NCI-H460 (cell line): ENCODE measurements at places on chromosomes 16 and 17. TPM values are rescaled to one million over a fixed set of nuclear protein-coding genes. Genes with fewer than 3 reads are reported as not detected.

GRCh38 chr17:14553847-14554246, 253.0 kb downstream of the HS3ST3B1 start:
- DNase-seq: no peak

DNA sequence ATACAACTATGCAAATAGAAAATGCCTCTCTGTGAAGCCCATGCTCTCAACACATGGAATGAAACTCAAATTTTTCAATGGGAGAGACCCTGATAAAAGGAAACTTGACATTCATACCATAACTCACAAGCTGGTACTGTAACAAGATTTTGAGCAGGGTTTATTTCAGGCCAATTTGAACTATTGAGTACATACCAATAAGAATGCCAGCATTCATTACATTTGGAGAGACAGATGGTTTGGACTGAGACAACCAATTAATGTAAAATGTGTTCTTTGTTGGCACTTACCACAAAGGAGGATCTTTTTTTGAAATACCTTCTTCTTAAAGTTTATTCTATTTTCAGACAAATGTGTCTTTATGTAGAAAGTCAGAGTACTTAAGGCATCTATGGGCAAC, 1357.0 kb upstream of the GOT2 start:
- no peak for DNase-seq

- no peak for DNase-seq
These were observed 11.9 kb downstream of the MAPT start for GRCh38 chr17:45906237-45906636.

Gene CIAO3
- 32.4 and 36.8 TPM in 2 replicates for total RNA-seq

DNA sequence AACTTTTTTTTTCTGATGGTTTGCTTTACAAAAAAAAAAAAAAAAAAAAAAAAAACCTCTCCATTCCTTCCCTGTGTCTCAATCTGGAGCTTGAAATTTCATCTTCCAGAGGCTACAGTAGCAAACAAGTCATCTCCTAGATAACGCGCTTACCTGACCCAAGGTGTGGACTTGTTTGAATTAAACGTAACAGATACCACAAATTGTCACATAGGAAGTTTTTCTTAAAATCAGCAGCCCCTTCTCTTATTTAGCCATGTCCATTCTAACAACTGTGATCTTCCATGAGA, 2.0 kb downstream of the STAT5B start:
- DNase-seq: no peak

Gene CDH15
- 0.17 and 0.20 TPM in 2 replicates for total RNA-seq

GRCh38 chr17:7479213-7480088, at the start of gene ZBTB4:
TSS of gene ZBTB4 (minus strand) at chr17:7479631. CDS start at chr17:7466801, 12,830 bp downstream.
- no peak for DNase-seq

- DNase-seq: no peak
These were observed 9.0 kb downstream of the CBFA2T3 start for GRCh38 chr16:88967830-88968588.

DNA sequence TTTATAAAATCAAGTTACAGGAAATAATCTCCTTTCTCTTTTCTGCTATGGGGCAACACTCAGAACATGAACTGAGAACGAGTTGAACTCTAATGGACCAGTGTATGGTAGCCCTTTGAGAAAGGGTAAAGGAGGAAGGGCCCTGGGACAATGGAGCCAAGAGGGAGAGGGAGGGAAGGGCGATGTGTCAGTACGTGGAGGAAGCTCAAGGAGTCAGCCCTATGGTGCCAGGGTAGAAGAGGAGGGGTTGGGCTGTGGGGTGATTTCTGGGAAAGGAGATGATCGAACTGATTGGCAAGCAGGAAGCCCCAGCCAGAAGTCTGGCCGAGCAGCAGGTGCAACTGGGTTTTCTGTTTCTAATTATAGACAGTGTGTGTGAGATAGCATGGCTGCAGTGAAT, 4.3 kb upstream of the WIPI1 start:
- no peak for DNase-seq

Gene TEX19
- total RNA-seq: 0.20 and 0.57 TPM in 2 replicates

GRCh38 chr17:58314706-58315015, 13.9 kb downstream of the TSPOAP1 start:
- no peak for DNase-seq

DNA sequence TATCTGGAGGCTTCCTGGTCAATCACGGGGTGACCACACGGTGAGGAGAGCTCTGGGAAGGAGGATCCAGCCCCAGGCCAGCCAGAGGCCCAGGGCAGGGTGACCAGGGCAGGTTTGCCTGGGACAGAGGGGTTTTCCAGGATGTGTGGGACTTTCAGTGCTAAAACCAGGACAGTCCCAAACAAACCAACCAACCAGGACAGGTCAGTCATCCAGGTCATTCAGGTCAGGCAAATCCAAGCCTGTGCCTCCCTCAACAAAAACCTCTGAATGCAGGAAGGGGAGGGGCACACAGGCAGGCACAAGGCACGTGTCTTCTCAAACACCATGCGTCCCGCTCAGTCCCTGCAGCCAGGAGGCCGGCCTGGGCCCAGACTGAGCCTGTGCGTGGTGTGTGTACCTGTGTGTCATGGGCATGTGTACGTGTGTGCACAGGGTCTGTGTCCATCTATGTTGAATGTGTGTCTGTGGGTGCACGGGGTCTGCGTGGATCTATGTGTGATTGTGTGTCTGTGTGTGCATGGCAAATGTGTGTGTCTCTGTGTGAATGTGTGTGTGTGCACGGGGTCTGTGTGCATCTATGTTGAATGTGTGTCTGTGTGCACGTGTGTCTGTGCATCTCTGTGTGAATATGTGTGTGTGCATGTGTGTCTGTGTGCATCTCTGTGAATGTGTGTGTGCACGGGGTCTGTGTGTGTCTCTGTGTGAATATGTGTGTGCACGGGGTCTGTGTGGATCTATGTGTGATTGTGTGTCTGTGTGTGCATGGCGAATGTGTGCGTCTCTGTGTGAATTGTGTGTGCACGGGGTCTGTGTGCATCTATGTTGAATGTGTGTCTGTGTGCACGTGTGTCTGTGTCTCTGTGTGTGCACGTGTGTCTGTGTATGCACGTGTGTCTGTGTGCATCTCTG, 78.9 kb downstream of the RTN4RL1 start:
- DNase-seq: no peak

DNA sequence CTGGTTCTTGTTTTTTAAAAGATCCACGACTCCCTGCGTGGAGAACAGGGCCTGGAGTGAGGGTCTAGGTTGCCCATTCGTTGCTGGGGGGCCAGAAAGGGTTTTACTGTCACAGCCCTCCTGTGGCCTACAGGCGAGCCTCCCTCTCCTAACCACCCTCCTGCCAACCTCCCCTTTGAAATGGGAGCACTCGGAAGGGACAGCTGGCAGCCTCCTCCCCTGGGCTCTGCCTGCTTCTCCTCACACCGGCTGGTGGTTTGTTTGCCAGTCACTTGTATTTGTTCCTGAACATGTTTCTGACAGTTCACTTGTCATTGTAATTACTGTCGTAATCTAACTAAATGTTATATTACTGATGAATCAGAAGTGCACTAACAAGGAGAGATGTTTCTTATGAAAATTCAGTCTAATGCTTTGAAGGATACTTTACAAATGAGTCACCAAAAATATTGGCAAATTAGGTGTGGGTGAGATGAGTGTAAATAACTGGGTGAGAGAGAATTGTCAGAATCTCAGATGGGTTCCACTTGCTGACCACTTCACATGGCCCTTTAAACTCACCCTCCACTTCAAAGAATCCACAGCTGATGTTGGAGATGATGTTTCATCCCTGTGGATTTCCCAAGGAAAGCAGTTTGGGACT, 2.7 kb upstream of the SPPL2C start:
- no peak for DNase-seq

- DNase-seq: no peak
These were observed 65.0 kb downstream of the C17orf58 start for GRCh38 chr17:67931227-67931626.

DNA sequence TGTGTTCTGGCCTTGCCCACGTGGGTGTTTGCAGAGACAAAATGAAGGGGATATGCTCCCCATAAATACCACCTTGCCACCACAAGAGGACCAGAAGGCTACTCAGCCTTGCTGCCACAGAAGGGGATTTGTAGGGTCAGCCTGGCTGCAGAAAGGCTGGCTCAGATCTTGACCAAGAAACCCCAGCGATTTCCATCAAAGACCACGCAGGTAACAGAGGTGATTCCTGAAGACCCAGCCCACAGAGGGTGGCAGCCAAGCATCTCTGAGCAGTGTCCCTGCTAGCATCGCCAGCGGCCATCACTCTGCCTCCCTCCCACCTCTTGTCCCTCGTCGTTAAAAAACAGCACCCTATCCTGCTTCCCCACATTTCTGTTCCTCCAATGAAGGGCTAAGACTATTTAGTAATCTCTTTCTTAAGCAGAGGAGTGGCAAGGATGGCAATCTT, 54.9 kb downstream of the BEAN1 start:
- DNase-seq: no peak

DNA sequence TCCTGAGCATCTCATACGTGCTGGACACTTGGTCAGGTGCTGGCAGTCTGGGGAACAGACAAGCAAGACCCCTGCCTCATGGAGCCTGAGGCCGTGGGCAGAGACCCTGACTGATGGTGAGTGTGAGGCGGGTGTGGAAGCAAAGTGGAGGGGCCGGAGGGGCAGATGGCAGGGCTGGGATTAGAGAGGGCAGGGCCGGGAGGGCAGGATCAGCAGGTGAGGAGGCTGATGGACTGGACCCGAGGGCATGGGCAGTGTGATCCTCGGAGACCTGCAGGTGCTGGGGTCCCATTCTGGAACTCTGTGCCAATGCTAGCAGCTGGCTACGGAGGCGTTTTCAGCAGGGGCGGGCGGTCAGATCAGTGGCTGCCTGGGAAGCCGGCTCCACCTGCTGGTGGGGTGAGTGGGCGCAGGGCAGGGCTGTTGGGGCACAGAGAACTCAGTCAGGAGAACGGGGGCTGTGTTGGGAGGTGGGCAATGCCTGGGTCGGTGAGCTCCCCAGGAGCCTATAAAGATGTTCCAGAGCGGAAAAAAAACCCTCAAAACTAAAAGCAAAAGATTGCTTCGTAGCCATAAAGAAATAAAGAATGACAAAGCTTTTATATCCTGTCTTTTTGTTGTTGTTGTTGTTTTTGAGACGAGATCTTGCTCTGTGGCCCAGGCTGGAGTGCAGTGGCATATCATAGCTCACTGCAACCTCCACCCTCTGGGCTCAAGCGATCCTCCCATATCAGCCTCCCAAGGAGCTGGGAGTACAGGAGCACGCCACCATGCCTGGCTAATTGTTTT, 8.9 kb upstream of the C16orf74 start:
- no peak for DNase-seq

- no peak for DNase-seq
These were observed 154.9 kb downstream of the AXIN2 start for GRCh38 chr17:65406552-65406951.

Gene LCAT
- total RNA-seq: 4.6 and 8.4 TPM in 2 replicates

- DNase-seq: no peak
These were observed 6.0 kb downstream of the SLC7A6 start for GRCh38 chr16:68270353-68270752.

DNA sequence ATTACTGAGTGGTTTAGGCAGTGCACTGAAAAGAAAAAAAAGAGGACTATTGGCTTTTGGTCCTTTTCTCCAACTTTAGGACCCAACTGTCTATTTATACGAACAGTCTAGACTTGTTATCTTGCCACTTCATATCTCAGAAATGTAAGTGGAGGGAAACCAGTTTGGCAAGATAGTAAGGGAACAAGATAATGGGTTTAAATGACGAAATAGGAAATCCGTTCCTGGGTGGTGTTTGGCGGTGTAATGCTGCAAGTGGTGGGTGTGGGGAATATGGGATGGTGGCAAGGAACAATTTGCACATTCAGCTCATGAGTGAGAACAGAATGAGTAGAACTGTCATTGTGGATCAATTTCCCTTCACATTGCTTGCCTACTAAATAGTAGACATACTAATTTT, 44.7 kb downstream of the GRB7 start:
- DNase-seq: no peak

DNA sequence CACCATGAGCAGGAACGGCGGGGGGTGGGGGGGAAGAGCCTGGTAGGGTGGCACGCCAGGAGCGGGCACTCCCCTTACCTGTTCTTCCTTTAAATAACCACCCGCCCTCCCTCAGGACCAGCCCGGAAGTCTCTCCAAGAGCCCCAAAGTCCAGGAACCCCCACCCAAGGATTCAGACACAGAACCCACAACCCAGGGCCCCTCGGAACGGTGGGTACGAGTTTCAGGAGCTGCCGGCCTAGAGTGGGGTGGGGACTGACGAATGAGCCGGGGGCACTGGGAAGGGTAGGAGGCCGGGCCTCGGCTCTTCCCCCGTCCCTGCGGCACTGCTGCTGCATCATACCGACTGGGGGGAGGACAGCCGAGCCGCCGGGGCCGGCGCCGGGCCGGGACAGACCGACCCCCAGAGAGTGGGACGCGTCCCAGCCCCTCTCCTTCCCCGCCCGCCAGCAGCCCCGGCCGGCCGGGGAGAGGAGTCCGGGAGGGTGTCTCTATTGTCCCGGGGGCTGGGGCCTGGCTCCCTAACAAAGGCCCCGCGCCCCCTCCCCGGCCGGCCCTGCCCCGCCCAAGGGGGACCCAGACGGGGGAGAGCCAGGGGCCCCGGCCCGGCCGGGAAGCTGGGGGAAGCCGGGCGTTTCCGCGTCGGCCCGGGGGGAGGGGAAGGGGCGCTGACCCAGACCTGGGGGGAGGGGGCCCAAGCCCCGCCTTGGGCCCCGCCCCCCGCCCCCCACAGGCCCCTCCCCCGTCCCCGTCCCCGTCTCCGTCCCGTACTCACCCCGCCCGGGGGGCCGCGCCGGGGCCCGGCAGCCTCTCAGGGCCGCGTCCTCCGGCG, 747 bp downstream of the ATXN7L3 start:
- DNase-seq: peak; percentile 36

Gene DOC2A
- total RNA-seq: 0.61 and 1.1 TPM in 2 replicates

Gene TP53TG3
- not detected in 2 replicates for total RNA-seq

- no peak for DNase-seq
These were observed 13.5 kb downstream of the MPG start for GRCh38 chr16:91484-91883.

DNA sequence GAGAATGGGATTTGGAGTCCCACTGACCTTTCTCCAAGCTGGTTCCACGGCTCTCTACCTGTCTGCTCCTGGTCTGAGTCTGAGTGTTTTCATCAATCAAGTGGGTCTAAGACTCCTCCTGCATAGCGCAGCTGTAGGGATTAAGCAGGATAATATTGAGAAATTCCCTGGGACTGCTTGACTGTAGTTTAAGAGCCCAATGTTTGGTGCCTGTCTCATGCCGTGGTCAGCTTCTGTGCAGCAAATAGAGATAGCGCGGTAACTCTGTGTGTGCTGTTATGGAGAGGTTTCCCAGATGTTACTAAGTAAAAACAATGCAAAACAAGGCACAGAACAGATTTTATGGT, 21.4 kb downstream of the RPTOR start:
- DNase-seq: no peak

GRCh38 chr16:22075043-22075757, 17.1 kb upstream of the VWA3A start:
- DNase-seq: no peak

GRCh38 chr16:28288114-28288513, 4.2 kb upstream of the SBK1 start:
- DNase-seq: no peak

Gene KRT14
- total RNA-seq: not detected in 2 replicates

Gene PRSS36
- not detected in 2 replicates for total RNA-seq

Gene TRAF4
- 79.4 and 83.4 TPM in 2 replicates for total RNA-seq

- no peak for DNase-seq
These were observed 2.9 kb downstream of the SLC47A2 start for GRCh38 chr17:19713462-19713861.
